ENCODE measurements at places on chromosomes 13 and 19. TPM values are rescaled to one million over a fixed set of nuclear protein-coding genes. Genes with fewer than 3 reads are reported as not detected.
A peak's percentile ranks its signal among the peaks of the same experiment; 100 is the strongest.

- DNase-seq = peak; percentile 90
Observed at GRCh38 chr19:45097776-45098520, 5.0 kb downstream of the PPP1R37 start.

DNA sequence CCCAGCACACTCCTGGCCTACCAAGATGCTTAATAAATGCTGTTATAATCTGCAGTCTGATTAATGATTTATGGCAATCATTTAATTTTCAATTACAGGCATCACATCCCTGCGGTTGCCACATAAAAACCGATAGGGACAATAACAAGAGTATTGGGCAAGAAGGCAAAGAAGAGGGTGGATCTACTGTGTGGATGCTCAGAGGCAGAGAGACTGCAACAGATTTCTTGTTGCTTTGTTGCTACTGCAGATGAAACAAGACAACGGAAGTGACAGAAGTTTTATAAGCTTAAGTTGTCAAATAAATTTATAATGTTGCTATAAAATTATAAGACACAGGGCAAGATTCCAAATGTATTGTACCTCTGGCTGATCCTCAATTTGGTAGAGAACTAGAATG is 154.8 kb downstream of the ABCC4 start:
- no peak for DNase-seq

- DNase-seq = no peak
Observed at GRCh38 chr13:59458908-59459579, 704.7 kb downstream of the DIAPH3 start.

DNA sequence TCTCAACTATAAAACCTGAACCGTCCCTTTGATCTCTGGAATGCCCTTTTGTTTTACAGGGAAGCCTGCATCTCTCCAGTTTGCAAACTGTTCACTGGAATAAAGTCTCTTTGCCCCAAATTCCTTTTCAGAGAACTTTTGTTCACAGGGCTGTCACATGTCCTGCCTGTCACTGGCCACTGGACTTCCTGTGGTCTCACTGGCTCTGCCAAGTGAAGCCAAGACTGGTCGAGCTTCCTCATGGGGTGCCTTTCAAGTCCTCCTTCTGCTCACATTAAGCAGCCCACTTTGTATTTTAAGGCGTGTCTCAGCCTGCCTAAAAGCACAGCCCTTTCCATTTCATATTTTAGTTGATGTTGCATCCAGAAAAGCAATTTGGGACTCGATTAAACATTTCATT is 215.7 kb downstream of the KATNAL1 start:
- no peak for DNase-seq

- DNase-seq = no peak
Observed at GRCh38 chr19:13100841-13101589, 1.6 kb downstream of the LYL1 start.

- DNase-seq = no peak
Observed at GRCh38 chr19:39277598-39277997, 9.4 kb downstream of the IFNL2 start.

DNA sequence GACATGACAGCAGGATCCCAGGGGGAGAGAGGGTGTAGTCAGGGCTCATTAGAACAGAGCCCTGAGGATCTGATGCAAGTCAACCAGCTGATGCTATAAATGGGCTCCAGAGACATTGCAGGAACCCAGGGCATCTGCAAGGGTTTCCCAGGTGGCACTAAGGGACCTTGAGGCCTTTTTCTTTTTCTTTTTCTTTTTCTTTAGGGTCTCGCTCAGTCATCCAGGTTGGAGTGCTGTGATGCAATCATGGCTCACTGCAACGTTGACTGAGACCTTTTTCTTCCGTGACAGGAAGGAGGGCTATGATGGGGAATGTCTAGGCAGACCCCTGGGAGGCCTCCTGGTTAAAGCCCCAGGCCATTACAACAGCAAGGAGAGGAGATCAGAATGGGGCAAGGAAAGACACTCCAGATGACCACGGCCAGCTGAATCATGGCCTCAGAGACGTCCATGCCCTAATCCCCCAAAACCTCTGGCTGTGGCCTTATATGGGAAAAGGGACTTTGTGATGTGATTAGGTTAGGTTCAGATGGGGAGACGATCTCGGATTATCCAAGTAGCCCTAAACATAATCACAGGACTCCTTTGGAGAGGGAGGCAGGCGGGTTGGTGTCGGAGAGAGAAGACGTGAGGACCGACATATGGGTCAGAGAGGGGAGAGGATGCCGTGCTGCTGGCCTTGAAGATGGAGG is 4.5 kb upstream of the FCGRT start:
- DNase-seq = no peak

- no peak for DNase-seq
Observed at GRCh38 chr19:2251106-2252054, 2.3 kb downstream of the AMH start.

- no peak for DNase-seq
Observed at GRCh38 chr13:112213467-112214255, 146.7 kb downstream of the SOX1 start.

GRCh38 chr19:56748378-56748777 is 76.8 kb upstream of the ZNF835 start:
- DNase-seq = no peak

- no peak for DNase-seq
Observed at GRCh38 chr19:23436318-23436717, 41.0 kb upstream of the ZNF91 start.

- DNase-seq = no peak
Observed at GRCh38 chr19:46728693-46729339, 11.9 kb upstream of the PRKD2 start.

DNA sequence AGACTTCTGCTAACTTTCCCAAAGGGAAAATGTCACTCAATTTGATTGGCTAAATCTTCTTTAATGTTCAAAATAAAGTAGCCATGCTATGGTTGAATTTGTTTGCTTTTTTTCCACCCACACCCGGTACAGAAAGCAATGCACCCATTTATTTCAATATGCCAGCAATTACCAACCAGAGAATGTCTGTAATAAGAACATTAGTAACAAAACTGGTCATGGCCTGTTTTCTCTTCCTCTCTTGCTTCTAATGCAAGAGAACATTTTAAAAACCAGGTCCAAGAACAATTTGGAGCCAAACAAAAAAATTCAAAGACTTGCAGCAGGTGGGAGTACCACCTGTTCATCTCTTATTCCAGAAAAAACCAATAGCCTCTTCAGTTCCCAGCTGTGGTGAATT is 1108.8 kb upstream of the PCDH20 start:
- no peak for DNase-seq

GRCh38 chr19:28905996-28906395 is 307.0 kb downstream of the UQCRFS1 start:
- DNase-seq = no peak

GRCh38 chr19:45524575-45525129 is 17.4 kb downstream of the VASP start:
- no peak for DNase-seq

GRCh38 chr19:8370176-8371010 is 6.4 kb downstream of the ANGPTL4 start:
- no peak for DNase-seq

- no peak for DNase-seq
Observed at GRCh38 chr19:16106121-16106520, 5.6 kb upstream of the RAB8A start.

DNA sequence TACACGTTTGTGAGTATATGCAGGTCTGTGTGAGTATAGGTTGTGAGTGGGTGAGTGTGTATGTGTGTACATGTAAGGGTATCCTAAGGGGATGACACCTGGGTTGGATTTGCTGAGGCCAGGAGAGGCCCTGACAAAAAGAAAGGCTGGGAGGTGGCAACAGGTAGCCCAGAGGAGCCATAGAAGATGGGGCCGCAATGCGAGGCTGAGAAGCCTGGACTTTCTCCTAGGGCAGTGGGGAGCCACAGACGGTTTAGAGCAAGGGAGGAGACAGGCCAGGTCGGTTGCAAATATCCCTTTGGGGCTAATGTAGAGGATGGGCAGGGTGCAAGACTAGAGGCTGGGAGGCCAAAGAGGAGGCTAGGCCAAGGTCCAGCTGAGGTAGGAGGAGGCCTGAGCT is 54.3 kb downstream of the CELF5 start:
- no peak for DNase-seq

GRCh38 chr13:61013796-61014195 is 401.9 kb downstream of the PCDH20 start:
- no peak for DNase-seq

DNA sequence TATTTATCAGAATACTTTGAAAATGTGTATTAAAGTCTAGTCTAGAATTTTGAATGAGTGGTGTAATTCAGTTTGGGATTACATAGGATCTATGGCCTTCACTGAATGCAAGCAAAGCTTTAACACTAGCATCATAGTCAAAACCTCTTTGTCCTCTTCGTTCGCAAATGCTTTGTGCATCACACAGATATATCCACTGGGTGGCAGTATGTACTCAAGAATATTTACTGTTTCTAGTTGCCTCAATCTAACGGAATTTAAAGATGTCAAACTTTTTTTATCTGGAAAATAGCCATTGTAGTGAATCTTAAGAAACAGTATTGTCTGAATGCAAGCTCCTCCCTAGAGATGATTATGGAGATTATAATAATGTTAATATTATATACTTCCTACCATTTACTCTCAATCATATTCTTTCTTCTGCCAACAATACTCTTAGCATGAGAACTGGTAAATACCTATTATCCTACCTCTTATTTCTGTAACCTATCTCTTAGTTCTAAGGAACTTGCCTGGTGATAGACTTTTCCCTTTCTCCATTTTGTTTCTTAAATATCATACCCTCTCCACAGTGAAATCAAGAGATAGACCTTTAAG is 25.8 kb downstream of the LACC1 start:
- no peak for DNase-seq

GRCh38 chr13:100208626-100209025 is 119.7 kb downstream of the PCCA start:
- DNase-seq = no peak

- DNase-seq = no peak
Observed at GRCh38 chr13:102872531-102872930, 26.7 kb downstream of the ERCC5 start.

GRCh38 chr13:41467425-41467945 is 10.1 kb downstream of the RGCC start:
- DNase-seq = no peak

- no peak for DNase-seq
Observed at GRCh38 chr13:107301724-107302374, 733.9 kb upstream of the ARGLU1 start.

Gene CLEC17A
- total RNA-seq = not detected

Gene LMTK3
- not detected for total RNA-seq

Gene MYO16
- not detected for total RNA-seq

Gene ZNF766
- 11.6 TPM for total RNA-seq

Gene GRIK5
- total RNA-seq = 0.20 TPM

Gene CPT1C
- total RNA-seq = 0.97 TPM

Gene TUBA3C
- not detected for total RNA-seq

Gene ZNF208
- total RNA-seq = not detected
